ENCODE measurements at places on chromosomes 16 and 17.
A peak's percentile ranks its signal among the peaks of the same experiment; 100 is the strongest.

DNA sequence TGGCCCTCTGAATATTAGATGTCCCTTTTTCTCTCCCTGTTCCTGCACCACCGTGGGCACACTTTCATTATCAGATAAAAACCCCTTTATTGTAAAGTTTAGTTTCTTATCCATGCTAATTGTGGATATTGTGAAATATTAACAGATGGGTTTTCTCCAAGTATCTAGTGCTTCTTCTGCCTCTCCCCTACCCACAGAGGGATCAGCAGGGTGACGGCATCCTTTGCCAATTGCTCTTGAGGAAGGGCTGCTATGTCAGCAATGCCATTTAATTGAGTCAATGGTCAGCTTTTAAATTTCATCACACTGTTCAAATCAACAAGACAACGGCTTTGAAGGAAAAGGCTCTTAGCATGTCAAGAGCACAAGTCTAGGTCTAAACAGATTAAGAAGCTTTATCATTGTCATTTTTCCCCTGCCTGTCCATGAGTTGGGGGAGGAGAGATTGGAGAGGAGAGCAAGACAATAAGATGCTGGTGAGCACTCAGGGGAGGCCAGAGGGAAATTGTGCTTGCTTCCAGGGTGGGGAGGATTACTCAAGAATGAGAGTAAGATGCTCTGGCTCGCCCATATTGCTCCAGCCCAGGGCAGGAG, 443.0 kb upstream of the CCL2 start:
- no peak for DNase-seq

DNA sequence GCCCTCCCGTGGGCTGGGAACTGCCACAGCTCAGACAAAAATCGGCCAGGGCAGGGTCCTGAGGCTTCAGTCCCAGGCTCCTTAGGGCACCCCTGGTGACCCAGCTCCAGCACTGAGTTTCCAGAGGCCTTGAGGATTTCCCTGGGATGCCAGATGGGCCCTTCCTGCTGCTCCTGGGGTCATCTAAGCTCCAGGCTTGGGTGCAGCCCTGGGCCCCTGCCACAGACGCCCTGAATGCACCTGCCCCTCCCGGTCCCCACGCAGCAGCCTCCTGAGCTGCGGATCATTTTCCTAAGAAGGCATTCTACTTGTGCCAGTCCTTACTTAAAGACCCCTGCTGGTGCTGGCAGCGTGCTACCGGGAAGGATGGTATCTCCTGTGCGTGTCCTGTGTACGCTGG, 6.0 kb upstream of the RNPS1 start:
- no peak for DNase-seq

DNA sequence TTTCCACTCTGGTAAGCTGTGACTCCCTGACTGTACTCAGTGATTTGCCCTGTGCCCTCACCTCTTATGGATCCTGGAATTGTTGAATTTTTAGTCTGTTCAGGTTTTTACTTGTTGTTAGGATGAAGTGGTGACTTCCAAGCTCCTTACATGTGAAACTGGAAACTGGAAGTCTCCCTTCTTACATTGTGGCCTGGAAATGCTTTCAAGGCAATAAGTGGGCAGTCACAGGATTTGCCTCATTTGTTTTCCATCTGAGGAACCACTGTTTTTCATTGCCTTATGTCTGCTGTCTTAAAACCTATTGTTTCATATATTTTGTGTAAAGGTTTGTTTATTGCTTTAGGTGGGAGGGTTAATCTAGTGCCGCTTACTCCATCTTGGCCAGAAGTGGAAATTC, 155.8 kb downstream of the CYB561 start:
- no peak for DNase-seq

DNA sequence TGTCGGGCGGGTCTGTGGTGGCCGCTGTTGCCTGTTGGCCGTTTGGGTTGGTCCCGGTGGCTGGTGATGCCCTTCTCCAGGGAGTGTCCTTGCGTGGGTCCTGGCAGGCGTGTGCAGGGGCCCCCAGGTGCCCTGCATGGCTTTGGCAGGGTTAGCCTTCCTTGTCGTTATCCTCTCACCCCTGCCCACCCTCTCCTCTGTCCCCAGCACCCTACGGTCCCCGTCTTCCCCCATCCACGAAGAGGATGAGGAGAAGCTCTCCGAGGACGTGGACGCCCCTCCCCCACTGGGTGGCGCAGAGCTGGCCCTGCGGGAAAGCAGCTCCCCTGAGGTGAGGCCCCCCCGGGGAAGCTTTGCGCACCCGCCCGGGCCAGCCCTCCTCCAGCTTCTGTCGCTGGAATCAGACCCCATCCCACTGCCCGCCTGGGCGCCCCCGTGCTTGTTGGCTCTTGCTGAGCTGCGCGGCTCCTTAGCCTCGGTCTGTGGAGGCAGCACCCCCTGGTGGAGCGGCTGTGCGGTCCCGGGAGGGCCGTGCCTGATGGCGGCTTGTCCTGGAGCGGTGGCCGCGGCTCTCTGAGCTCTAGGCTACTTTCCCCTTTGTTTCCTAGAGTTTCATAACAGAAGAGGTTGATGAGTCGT, 10.6 kb upstream of the NUDT16L1 start:
- DNase-seq = no peak

- peak; percentile 46 for DNase-seq
These were observed 890 bp downstream of the TOB1 start for GRCh38 chr17:50865060-50865867.

DNA sequence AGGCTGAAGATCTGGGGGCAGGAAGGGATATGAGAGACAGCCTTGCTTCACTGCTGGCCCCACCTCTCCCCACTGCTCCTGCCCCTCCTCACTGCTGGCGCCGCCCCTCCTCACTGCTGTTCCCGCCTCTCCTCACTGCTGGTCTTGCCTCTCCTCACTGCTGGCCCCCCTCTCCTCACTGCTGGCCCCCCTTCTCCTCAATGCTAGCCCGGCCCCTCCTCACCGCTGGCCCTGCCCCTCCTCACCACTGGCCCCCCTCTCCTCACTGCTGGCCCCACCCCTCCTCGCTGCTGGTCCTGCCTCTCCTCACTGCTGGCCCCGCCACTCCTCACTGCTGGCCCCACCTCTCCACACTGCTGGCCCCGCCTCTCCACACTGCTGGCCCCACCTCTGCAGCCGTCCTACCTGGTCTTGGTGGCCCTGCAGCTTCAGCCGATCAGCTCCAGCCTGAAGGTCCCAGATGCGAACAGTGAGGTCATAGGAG, 9.5 kb upstream of the PAM16 start:
- DNase-seq = no peak

DNA sequence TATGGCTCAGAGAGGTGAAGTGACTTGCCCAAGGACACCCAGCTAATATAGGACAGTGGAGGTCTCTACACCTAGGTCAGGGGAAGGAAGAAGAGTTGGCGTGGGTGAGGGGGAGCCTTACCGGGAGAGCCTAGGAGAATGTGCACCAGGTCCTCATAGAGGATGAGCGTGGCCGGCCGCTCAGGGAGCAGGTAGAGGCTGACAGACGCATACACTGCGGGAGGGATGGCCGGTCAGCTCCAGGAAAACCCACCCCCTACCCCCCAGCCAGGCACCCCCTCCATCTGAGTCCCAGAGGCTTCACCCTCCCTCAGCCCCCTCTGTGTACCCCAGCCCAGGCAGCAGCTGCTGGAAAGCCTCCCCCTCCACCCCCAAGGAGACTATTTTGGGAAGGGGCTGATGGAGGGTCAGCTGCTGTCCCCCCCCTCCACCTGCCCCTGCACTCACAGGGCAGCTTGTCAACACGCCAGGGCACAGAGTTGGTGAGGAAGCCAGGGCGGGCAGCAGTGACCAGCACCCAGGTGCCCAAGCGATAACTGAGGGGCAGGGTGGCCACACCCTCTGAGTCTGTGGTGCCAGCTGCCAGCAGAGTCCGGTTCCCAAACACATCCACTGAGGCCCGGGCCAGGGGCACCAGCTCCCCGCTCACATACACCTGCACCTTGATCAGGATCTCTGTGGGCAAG, 4.1 kb downstream of the FAM171A2 start:
- DNase-seq = no peak

GRCh38 chr17:80303824-80304223, 43.2 kb downstream of the RNF213 start:
- no peak for DNase-seq

DNA sequence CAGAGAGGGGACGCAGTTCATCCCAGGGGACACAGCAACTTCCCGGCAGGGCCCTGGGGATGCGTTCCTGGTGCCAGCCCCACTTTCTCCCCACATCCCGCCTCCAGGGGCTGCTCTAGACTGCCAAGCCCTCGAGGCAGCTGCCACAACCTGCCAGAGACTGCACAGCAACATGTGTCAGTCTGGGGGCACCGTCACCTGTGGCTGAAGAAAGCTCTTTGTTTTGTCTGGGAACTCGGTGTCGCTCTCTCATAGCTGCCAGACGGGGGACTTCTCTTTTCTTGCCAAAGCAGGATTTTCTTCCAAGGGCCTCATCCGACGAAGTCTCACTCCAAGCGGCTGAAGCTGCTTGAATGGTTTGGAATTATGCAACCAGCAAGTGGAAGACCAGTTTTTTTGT, 43.7 kb downstream of the COTL1 start:
- no peak for DNase-seq

DNA sequence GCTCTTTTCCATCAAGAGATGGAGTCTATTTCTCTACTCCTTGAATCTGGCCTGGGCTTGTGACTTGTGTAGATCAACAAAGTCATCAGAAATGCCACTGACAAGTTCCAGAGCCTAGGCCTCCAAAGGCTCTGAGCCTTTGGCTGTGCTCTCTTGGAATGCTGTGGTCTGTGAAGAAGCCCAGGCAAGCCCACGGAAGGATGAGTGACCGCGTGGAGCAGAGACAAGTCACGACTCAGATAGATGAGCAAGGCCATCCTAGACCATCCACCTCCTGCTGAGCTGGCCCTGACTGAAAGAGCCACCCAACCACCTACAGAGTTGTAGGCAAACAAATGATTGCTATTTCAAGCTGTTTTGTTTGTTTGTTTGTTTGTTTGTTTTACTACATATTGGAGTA, 11.6 kb upstream of the ICAM2 start:
- DNase-seq = no peak

GRCh38 chr16:69511651-69512050, 54.1 kb upstream of the NFAT5 start:
- DNase-seq = no peak

- no peak for DNase-seq
These were observed 438.1 kb downstream of the CA10 start for GRCh38 chr17:51720439-51720838.

DNA sequence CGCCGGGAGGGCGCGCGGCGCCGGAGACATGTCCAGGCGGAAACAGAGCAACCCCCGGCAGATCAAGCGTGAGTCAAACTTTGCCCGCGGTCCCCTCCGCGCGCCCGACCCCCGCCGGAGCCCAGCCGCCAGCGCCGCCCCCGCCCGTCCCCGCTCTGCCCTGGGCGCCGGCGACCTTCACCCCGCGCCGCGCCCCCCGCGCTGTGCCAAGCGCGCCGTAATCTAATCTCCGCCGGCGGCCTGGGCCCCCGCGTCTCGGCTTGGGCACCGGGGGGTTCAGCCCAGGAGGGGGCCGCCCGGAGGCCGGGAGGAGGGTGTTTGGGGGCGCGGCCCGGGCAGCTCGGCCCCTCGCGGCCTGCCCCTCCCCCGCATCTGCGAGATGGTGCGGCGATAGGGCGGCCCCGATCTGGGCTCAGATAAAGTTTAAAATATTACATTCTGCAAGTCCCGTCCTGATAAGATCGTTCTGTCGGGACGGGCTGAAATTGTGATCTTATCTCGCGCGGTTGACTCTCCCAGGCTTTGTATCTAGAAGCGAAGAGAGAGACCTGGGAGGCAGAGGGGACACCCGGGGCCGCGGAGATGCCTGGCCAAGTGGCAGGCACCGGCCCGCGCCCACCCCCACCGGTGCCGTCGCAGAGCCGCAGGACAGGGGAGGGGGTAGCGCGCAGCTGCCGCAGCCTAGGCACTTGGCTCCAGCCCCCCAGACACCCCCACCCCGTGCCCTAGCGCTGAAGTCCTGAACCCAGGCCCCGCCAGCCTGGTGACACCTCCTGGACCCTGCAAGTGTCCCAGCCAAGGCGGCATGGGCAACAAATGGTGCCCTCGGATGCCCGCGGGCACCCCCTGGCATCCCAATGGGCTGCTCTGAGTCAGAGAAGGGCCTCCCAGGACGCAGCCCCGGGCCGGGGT, 787 bp downstream of the ZFPM1 start:
- DNase-seq = no peak

DNA sequence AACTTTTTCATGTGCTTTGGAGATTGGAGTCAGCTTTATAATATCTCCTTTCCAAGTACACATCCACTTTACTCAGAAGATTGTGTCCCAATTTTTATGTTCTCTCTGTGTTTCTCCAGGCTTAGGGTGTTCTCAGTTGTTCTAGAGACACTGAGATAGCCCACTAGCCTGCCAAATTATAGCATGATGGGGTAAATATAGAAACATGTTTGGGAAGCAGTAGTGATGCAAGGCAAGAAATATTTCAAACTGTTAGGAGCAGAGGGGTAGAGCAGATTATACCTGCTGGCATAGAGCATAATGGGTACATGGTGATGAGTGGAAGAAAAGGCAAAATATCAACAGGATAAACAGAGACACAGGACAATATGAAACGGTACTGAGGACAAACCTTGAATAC, 12.4 kb downstream of the SLFN11 start:
- DNase-seq = no peak

DNA sequence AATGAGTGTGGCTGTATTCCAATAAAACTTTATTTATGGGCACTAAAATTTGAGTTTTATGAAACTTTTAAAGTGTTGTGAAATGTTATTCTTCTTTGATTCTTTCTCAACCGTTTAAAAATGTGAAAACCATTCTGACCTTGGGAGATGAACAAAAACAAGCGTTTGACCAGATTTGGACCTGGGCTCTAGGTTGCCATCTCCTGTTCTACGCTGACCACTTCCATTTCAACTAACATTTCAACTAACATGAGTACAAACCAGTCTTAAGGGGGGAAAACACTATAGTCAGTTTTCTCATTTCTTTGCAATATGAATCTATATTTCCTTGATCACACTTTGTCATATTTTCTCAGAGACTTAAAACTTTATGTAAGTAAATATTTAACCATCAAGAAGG, 118.4 kb upstream of the IRX5 start:
- DNase-seq = no peak

DNA sequence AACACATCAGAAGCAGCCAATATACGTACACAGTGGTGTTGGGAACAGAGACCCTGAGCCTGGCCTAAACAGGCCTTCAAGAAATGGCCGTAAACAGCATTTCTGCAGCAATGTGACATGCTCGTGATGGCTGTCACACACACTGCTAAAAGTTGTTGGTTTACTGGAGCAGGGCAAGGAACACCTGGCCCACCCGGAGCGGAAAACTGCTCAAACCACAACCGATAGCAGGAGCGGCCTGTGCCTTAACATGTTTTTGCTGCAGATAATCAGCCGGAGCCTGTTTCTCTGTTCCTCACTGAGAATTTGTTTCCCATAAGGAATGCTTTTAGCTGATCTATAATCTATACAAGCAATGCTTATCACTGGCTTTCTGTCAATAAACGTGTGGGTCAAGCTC, 6.0 kb upstream of the DPEP1 start:
- DNase-seq = no peak
